ENCODE measurements at places on chromosomes 11 and 22.

- H3K36me3 ChIP-seq = no peaks in the 10 kb centered on the region
- no peak for DNase-seq
- H3K27me3 ChIP-seq = no peaks in the 10 kb centered on the region
- H3K4me3 ChIP-seq = no peak overlapping the region
Measured at GRCh38 chr11:31943056-31943780, 132.1 kb upstream of the PAX6 start.

- no peaks in the 10 kb centered on the region for H3K36me3 ChIP-seq
- H3K4me1 ChIP-seq = peaks cover 7% of the 10 kb centered on the region
- no peak overlapping the region for H3K27ac ChIP-seq
- DNase-seq = peak; percentile 7
- no peak overlapping the region for H3K4me3 ChIP-seq
Measured at GRCh38 chr11:114317787-114318137, 21.6 kb downstream of the NNMT start.

GRCh38 chr11:14969901-14970323 is 2.2 kb downstream of the CALCA start:
- peak; percentile 85 for DNase-seq
- peaks cover 83% of the 10 kb centered on the region for H3K27me3 ChIP-seq
- no peak overlapping the region for H3K27ac ChIP-seq
- peaks cover 25% of the 10 kb centered on the region for H3K4me1 ChIP-seq
- no peak overlapping the region for H3K4me3 ChIP-seq

DNA sequence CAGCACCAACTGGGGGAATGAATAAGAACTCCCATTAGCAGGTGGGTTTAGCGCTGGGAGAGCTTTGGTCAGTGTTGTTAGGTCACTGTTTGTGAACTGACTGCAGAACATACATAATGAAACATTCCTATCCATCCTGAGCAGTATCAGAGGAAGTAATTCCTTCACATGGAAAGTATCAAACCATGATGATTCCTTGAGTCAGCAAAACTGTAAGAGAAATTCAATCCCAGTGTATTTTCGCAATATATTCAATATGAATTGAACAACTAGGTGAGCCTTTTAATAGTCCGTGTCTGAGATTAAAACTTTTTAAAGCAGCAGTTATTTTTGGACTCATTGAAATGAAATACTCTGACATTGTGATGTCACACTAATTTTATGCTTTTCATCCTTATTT is 42.9 kb upstream of the TTC36 start:
- no peak overlapping the region for H3K27ac ChIP-seq
- H3K4me3 ChIP-seq = no peak overlapping the region
- H3K4me1 ChIP-seq = no peaks in the 10 kb centered on the region
- DNase-seq = no peak

DNA sequence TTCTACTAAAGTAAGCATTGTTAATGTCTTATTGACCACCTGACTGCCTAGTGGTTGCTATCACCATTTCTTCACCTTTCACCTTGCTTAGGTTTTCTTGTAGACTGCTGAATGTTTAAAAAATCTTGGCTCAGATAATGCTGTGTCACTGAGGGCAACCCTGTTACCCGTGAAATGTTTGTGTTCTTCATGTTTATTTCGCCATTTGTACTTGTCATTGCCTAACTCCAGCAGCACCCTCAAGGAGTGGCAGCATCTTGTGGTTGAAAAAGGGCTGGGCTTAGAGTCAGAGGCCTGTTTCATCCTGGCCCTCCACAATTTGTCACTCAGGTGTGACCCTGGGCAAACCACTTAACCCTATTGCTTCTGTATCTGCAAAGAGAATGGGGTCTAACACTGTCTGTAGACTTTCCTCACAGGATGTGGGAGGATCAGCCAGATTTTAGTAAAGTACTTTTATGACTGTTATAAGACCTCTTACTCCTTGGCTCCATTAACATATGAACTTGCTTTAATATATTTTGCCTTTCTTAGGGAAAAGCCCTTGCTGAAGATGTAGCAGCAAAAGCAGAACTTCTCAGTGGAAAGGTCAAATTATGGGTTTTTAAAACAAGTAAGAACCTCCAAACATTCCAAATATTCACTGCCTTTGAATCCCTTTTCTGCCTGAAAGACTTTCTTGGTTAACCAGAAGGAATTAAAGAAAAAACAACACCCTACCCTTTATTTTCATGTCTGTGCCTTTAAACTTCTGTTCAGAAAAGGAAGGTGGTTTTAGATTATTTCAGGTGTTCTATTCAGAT is 154.5 kb upstream of the C11orf87 start:
- H3K4me1 ChIP-seq = no peaks in the 10 kb centered on the region
- H3K27ac ChIP-seq = no peak overlapping the region
- no peaks in the 10 kb centered on the region for H3K27me3 ChIP-seq
- no peak overlapping the region for H3K4me3 ChIP-seq
- DNase-seq = no peak

- peaks cover 2% of the 10 kb centered on the region for H3K36me3 ChIP-seq
- H3K4me1 ChIP-seq = no peaks in the 10 kb centered on the region
- no peak overlapping the region for H3K4me3 ChIP-seq
Measured at GRCh38 chr11:49213026-49213560, 4.7 kb upstream of the FOLH1 start.

- no peak overlapping the region for H3K4me3 ChIP-seq
- H3K27ac ChIP-seq = no peak overlapping the region
- H3K36me3 ChIP-seq = no peaks in the 10 kb centered on the region
- no peak for DNase-seq
- H3K27me3 ChIP-seq = peaks cover 13% of the 10 kb centered on the region
- peaks cover 13% of the 10 kb centered on the region for H3K4me1 ChIP-seq
Measured at GRCh38 chr11:119478711-119479285, 55.8 kb upstream of the THY1 start.

GRCh38 chr11:17019232-17019631 is 5.0 kb upstream of the PLEKHA7 start:
- H3K27me3 ChIP-seq = peaks cover 67% of the 10 kb centered on the region
- H3K4me3 ChIP-seq = no peak overlapping the region
- H3K27ac ChIP-seq = no peak overlapping the region
- no peak for DNase-seq
- H3K4me1 ChIP-seq = peaks cover 8% of the 10 kb centered on the region

DNA sequence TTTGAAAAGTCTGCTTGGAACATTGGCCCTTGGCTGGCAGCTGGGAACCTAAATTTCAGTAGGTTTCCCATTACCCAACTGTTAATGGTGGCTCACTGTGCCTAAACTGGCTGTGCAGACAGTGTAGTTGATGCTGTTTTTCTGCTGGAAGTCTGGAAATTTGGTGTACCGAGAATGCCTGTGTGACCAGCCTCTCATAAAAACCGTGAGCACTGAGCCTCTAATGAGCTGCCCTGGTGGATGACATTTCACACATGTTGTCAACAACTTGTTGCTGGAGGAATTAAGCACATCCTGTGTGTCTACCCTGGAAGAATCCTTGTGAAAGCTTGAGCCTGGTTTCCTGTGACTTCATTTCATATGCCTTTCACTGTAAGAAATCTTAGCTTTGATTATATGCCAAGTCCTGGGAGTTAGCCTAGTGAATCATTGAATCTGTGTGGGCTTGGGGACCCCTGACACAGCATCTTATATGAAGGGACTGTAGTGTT is 131.1 kb downstream of the LDLRAD3 start:
- H3K4me1 ChIP-seq = peaks cover 34% of the 10 kb centered on the region
- DNase-seq = no peak
- peaks cover 14% of the 10 kb centered on the region for H3K36me3 ChIP-seq
- no peak overlapping the region for H3K27ac ChIP-seq
- no peak overlapping the region for H3K4me3 ChIP-seq

- H3K4me3 ChIP-seq = no peak overlapping the region
- peaks cover 18% of the 10 kb centered on the region for H3K4me1 ChIP-seq
- no peak for DNase-seq
- no peaks in the 10 kb centered on the region for H3K27me3 ChIP-seq
- no peak overlapping the region for H3K27ac ChIP-seq
Measured at GRCh38 chr11:74418509-74418895, 20.3 kb upstream of the PGM2L1 start.

DNA sequence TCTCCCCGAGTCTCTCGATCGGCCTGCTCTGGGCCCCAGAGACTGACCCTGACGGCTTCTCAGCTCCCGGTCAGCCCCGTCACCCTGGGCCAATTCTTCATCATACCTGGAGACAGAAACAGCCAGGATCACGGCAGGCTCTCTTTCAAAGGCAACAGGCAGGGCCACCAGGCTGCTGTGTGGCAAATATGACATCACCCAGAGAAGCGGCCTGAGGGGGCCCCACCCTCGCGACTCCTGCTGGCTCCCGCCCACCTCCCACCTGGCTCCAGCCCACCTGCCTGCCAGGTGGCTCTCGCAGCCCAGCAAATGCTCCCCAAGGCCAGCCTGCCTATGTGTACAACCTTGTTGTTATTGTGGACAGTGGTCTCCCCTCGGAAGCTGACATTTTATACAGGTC is 24.9 kb upstream of the PACSIN2 start:
- H3K4me3 ChIP-seq = no peak overlapping the region
- peaks cover 3% of the 10 kb centered on the region for H3K36me3 ChIP-seq
- H3K27me3 ChIP-seq = no peaks in the 10 kb centered on the region

DNA sequence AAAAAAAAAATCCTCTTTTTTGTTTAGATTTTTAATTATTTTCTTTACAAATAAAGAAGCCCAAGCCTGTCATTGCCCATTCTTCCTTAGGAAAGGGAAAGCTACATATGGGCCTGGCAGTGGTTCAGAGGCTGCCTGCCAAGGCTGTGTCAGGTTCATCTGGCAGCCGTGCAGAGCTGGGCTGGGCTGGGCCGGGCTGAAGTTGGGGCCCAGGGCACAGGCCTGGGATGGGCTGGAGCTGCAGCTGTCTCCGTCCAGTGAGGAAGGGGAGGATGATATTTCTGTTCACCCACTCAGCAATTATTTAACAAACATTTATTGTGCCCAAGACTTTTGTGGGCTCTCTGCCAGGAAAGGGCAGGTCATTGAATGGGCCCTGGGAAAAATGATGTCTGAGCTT is 4.6 kb downstream of the PRR5L start:
- H3K4me3 ChIP-seq = no peak overlapping the region
- H3K27me3 ChIP-seq = peaks cover 11% of the 10 kb centered on the region
- no peak for DNase-seq
- H3K4me1 ChIP-seq = peaks cover 11% of the 10 kb centered on the region
- H3K27ac ChIP-seq = no peak overlapping the region

- no peaks in the 10 kb centered on the region for H3K27me3 ChIP-seq
- no peaks in the 10 kb centered on the region for H3K36me3 ChIP-seq
- no peak for DNase-seq
- no peak overlapping the region for H3K4me3 ChIP-seq
- H3K27ac ChIP-seq = peak overlapping the region; percentile 57
Measured at GRCh38 chr11:76659672-76660532, 10.6 kb downstream of the LRRC32 start.

DNA sequence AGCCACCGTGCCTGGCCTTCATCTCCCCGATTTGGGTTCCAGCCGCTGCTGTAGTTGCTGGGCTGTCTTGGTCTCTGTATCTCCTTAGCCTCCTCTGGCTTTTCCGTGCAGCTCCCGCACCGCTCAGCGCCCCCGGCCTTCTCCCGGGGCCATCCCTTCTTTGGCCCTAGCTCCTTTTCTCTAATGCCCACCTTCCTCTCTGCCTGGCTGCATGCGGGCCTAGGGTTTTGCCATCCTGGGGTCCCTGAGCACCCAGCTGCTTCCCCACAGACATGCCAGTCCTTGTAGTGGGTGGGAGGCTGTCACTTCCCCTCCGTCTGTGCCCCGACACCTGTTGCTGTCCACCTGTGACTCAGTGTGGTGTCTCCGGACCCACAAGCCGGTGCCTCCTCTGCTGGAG is 36.4 kb downstream of the KCNJ4 start:
- H3K27me3 ChIP-seq = no peaks in the 10 kb centered on the region
- no peaks in the 10 kb centered on the region for H3K36me3 ChIP-seq
- no peak overlapping the region for H3K4me3 ChIP-seq
- H3K27ac ChIP-seq = peak overlapping the region; percentile 10
- no peaks in the 10 kb centered on the region for H3K4me1 ChIP-seq
- DNase-seq = no peak

DNA sequence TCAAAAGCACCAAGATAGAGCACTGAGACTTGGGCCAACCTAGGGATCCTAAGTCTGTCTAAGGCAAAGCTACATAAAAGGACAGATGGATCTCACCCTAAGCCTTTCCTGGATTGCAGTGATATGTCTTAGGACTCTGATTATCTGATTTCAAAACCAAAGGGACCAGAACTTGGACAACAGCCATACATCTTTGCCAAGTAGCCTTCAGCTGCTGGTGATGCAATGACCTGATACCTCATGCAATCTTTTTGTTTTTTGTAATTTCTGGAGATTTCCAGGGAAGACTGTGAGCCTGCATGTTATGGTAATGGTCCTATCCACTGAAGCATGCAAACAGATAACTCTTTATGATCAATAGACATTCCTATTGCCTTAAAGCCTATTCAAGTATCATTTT is 230.4 kb upstream of the MTNR1B start:
- H3K36me3 ChIP-seq = no peaks in the 10 kb centered on the region
- H3K4me3 ChIP-seq = no peak overlapping the region
- H3K27ac ChIP-seq = no peak overlapping the region
- H3K4me1 ChIP-seq = no peaks in the 10 kb centered on the region
- no peaks in the 10 kb centered on the region for H3K27me3 ChIP-seq
- DNase-seq = no peak

GRCh38 chr11:7072401-7073028 is 16.3 kb upstream of the RBMXL2 start:
- peaks cover 3% of the 10 kb centered on the region for H3K27me3 ChIP-seq
- H3K4me3 ChIP-seq = no peak overlapping the region
- no peak for DNase-seq
- H3K27ac ChIP-seq = no peak overlapping the region
- no peaks in the 10 kb centered on the region for H3K36me3 ChIP-seq

DNA sequence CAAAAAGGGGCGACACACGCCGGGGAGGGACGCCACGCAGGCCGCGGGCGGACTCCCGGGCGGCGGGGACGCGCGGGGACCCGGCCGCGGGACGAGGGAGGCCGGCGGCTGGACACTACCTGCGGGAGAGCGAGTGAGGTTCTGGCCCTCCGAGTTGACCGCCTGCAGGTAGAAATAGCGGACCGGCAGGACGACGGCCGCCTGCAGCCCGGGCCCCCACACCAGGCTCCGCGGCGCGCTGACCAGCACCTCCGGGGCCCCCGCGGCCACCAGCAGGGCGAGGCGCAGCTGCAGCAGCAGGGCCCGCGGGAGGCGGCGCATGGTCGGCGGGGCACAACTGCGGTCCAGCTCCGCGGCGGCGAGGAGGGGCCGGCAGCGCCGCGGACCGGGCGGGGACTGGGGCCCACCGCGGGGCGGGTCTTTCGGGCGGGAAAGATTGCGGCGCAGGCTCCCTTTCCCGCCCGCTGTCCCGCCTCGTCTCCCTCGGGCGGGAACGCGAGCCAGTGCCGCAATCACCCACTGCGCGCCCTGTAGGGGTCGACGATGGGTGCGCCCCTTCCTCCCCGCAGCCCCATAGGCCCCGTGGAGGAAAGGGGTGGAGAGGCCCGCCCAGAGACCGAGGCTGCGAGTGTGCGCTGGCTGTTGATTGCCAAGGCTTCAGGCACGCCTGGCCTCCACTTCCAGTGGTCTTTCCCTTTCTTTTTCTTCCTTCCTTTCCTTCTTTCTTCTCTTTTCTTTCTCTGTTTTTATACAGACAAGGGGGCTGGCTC is at the start of gene POGLUT3:
Gene POGLUT3, minus strand, starts transcription at position 339 of the 770 bp plus-strand sequence. Its CDS starts 18 bp downstream, at position 321.
- peak within 1 kb of the TSS; percentile 99 for H3K27ac ChIP-seq
- no peaks in the 10 kb centered on the region for H3K27me3 ChIP-seq
- H3K4me3 ChIP-seq = peak within 1 kb of the TSS; percentile 92
- H3K36me3 ChIP-seq = no peaks in the 10 kb centered on the region
- peaks cover 35% of the 10 kb centered on the region for H3K4me1 ChIP-seq

- peaks cover 22% of the 10 kb centered on the region for H3K4me1 ChIP-seq
- no peak for DNase-seq
- no peak overlapping the region for H3K4me3 ChIP-seq
- peaks cover 10% of the 10 kb centered on the region for H3K36me3 ChIP-seq
- no peak overlapping the region for H3K27ac ChIP-seq
- H3K27me3 ChIP-seq = no peaks in the 10 kb centered on the region
Measured at GRCh38 chr11:128318856-128319474, 268.4 kb downstream of the ETS1 start.

GRCh38 chr11:115316696-115317095 is 187.5 kb downstream of the CADM1 start:
- no peak for DNase-seq
- H3K27me3 ChIP-seq = no peaks in the 10 kb centered on the region
- H3K4me1 ChIP-seq = peaks cover 31% of the 10 kb centered on the region
